ENCODE measurements at places on chromosomes 4 and X. TPM values are rescaled to one million over a fixed set of nuclear protein-coding genes. Genes with fewer than 3 reads are reported as not detected.

The ATP1B4 gene
- total RNA-seq = 7.1 TPM

The BST1 gene
- 2.1 TPM for total RNA-seq

The PDZD11 gene
- 19.9 TPM for total RNA-seq

The NEK1 gene
- total RNA-seq = 8.6 TPM

The ARFIP1 gene
- total RNA-seq = 8.1 TPM

The CXCR3 gene
- not detected for total RNA-seq

The NAP1L2 gene
- total RNA-seq = 0.97 TPM

The ATP8A1 gene
- 26.5 TPM for total RNA-seq

The NPY2R gene
- total RNA-seq = not detected

The PDHA2 gene
- total RNA-seq = not detected

The DMRTC1 gene
- total RNA-seq = not detected

The TMEM150C gene
- total RNA-seq = 2.6 TPM

The SASH3 gene
- total RNA-seq = 1.8 TPM

The RAB41 gene
- total RNA-seq = not detected

The MGARP gene
- total RNA-seq = 0.26 TPM

Data from psoas muscle (tissue), 8 donors.